Activated gamma-delta T cell treated with Interleukin-2 at 50 U/mL for 16 hours (primary cell): ENCODE measurements at places on chromosomes 16 and 17.

DNA sequence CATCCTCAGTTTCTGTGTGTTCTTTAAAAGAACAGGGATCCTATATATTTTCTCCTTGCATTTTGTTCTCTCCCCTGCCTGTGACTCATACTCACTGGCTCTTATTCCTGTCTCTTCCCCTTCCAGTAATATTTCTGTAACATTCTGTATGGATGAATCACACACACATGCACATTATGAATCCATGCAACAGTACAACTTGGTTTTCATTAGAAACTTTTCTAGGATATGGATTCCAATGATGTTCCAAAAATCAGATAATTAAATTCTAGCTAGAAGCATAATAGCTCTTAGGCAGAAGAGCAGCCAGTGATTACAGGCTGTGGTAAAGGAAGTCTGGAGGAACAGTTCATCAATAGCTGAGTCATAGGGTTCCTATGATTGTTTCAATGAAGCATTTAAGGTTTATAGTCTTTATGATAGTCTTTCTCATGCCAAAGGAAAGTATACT lies 119.6 kb upstream of the PMFBP1 start:
- DNase-seq: no peak

DNA sequence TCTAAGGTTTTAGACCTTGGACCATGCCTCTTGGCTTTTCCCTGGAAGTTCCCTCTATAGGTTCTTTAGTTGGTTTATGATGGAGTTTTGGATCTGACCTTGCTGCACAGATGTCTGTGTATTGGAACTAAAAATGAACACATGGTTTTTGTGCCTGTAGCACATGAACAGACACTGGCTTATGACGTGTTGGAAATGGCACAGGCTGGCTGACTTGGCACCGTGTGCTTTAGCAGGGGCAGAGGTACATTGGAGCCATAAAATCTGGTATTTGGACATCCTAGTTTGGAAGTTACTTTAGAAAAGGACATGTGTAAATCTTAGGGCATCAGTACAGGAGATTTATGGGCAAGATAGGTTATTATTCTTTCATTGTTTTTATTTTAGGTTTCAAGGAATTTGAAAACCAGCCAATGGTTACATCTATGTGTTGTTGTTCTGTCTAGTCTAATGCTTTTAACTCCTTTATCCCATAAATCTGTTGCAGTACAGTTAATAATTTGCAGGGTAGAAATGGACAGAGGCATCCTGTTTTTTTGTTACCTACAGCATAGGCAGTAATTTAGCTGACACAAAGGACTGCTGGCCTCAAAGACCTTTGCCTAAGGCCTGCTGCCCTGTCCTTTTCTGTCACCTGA lies 6.0 kb downstream of the SOCS7 start:
- DNase-seq: no peak

GRCh38 chr17:29246628-29247027 lies at the start of gene CRYBA1:
Gene CRYBA1, plus strand, starts transcription at chr17:29246859. Its CDS starts 5 bp downstream, at chr17:29246864.
- DNase-seq: no peak

DNA sequence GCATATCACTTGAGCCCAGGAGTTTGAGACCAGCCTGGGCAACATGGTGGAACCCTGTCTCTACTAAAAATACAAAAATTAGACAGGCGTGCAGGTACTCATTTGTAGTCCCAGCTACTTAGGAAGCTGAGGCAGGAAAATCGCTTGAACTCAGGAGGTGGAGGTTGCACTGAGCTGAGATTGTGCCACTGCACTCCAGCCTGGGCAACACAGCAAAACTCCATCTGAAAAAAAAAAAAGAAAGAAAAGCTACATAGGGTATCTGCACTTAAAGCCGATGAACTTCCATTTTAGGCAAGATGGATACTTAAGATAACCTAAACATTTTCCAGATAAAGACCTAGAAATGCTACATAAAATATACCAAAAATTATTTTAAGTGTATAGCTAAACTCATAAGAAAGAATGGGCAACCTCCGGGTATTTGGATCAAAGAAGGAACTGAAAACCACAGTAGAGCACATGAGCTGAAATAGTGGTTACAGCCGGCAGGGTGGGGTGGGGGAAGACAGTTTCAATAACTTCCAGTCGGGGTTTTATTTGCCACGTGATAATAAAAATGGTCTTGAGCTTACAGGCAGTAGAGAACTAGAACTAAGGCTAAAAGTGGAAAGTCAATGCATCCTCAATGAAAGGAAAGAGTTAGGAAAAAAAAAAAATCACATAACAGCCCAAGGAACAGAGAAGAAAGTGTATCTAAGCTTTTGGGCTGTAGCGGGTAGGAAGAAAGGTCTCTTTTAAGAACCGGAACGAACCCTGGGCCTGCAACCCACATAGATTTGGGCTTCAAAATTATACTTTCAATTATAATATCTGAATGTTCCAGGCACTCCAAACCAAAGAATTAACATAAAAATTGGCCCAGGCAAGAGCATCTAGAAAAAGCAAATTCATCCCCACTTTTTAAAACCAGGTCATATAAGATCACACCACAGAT lies 53.1 kb downstream of the CFDP1 start:
- peak; percentile 29 for DNase-seq

GRCh38 chr17:33015716-33016346 lies 24.2 kb downstream of the SPACA3 start:
- no peak for DNase-seq

DNA sequence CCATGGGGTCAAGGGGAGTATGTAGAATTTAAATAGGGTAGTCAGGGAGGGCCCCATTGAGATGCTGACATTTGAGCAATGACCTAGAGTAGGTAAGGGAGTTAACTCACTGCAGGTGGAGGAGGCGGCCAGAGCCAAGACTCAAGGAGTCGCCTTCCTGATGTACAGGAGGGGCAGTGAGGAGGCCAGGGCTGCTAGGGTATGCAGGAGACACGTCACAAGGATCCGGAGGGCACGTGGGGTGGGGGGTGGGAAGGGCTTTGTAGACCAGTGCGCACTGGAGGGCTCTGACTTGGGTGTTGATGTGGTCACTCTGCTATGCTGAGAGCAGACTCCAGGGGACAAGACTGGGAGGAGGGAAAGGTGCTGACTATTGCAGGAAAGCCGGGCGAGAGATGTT lies 37.5 kb downstream of the SPECC1 start:
- DNase-seq: no peak

DNA sequence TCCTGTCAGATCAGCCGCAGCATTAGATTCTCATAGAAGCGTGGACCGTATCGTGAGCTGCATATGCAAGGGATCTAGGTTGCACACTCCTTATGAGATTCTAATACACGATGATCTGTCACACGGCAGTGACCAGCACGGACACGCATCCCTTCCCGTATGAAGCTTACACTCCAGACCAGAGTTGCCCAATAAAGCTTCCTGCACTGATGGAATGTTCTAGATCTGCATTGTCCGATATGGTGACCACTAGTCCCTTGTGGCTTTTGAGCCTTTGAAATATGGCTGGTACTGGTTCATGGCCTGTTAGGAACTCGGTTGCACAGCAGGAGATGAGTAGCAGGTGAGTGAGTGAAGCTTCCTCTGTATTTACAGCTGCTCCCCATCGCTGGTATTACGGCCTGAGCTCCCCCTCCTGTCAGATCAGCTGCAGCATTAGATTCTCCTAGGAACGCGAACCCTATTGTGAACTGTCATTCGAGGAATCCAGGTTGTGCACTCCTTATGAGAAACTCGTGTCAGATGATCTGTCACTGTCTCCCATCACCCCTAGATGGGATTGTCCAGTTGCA lies 49.8 kb upstream of the ZCCHC14 start:
- no peak for DNase-seq

GRCh38 chr17:34712481-34713195 lies 133.3 kb downstream of the TMEM132E start:
- no peak for DNase-seq

- DNase-seq: no peak
Measured at GRCh38 chr16:58264007-58264406, 30.8 kb downstream of the PRSS54 start.

- DNase-seq: no peak
Measured at GRCh38 chr16:56057151-56057550, 134.1 kb upstream of the GNAO1 start.

- DNase-seq: no peak
Measured at GRCh38 chr17:19487024-19487600, 46.5 kb upstream of the SLC47A1 start.

GRCh38 chr16:49699841-49700175 lies 156.1 kb downstream of the ZNF423 start:
- no peak for DNase-seq

DNA sequence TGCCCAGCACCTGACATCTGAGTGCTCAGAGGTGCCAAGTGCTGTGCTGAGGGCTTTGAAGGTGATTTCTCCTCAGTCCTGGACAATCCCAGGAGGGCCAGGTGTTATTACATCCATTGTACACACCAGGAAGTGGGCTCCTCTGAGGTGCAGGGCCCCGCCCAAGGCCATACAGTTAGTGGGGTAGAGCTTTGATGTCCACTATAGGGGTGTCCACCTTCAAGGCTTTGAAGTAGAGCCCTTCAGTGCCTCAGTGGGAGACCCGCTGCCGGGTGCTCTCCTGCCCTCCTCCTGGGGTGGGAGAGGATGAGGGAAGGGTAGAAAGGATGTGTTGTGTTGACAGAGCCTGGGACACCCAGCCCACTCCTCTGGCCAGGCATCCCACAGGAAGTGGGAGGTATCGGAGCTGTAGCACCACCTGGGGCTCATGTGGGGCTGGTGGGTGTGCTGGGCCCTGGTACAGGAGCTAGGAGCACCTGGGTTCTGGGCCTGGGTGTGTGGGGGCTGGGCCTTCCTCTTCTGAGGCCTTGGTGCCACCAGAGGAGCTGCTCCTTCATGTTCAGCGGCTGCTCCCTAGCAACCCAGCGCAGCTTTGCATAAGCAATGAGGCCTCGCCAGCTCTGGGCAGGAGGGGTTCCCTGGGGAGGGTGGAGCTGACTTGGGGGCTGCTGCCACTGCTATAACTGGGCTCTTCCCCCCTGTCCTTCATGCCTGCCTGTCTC lies 7.4 kb downstream of the LASP1 start:
- DNase-seq: no peak

DNA sequence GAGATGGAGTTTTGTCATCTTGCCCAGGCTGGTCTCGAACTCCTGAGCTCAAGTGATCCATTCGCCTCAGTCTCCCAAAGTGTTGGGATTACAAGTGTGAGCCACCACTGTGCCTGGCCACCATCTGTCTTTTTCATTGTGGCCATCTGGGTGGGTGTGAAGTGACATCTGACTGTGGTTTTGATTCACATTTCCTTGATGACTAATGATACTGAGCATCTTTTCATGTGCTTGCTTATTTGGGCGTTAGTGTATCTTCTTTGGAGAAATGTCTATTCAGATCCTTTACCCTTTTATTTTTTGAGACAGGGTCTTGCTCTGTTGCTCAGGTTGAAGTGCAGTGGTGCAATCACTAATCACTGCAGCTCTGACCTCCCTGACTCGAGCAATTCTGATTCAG lies 53.9 kb upstream of the ERN1 start:
- DNase-seq: no peak

DNA sequence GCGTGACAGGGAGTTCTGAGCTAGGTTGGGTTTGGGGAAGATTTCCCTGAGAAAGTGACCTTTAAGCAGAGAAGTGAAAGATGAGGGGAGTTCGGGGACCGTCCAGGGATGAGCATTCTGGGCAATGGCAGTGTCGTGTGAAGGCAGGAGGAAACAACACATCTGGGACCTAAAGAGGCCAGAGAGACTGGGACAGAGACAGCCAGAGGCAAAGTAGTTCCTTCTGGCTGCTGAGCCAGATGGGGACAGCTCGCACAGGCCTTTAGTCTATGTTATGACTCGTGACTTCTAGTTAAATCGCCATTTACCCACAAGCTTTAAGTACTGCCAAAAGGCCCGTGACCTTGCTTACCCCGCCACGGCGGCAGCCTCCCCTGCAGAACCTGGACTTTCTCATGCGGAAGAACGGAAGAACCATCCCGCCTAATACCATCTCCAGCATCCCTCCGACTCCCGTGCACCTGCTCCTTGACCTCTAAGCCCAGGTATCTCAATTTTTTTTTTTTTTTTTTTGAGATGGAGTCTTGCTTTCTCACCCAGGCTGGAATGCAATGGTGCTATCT lies 8.5 kb upstream of the MED11 start:
- no peak for DNase-seq
